Left ventricle myocardium superior (tissue), 1 donor: ENCODE measurements at places on chromosomes 5 and 9.
A peak's percentile ranks its signal among the peaks of the same experiment; 100 is the strongest.

DNA sequence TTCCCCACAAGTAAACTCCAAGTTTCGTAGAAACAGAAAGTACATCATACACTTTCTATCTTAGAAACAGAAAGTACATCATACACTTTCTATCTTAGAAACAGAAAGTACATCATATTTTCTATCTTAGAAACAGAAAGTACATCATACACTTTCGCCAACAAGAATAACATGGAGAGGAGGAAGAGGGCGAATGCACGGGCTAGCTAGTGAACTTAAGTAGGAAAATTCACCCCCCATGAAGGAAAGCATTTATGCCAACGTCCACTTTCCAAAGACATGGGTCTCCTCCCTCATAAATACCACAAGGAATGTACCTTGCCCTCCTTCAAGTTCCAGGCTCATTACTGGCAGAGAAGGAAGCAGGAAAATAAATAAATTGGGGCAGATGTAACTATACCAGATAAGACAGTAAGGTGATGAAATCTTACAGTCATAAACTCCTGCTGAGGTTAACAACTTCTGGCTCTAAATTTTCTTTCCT is 64.7 kb downstream of the FRMD3 start:
- no peak for DNase-seq

- DNase-seq = no peak
These were observed 40.3 kb downstream of the GLDC start for GRCh38 chr9:6605202-6605601.

GRCh38 chr5:148186248-148187003 is 16.4 kb upstream of the SPINK6 start:
- no peak for DNase-seq

- no peak for DNase-seq
These were observed 2.1 kb upstream of the SIT1 start for GRCh38 chr9:35652829-35653209.

GRCh38 chr5:74257645-74258313 is 382.7 kb downstream of the ENC1 start:
- peak; percentile 76 for DNase-seq

- DNase-seq = peak; percentile 93
These were observed 500 bp upstream of the GNAQ start for GRCh38 chr9:78031893-78032729.

DNA sequence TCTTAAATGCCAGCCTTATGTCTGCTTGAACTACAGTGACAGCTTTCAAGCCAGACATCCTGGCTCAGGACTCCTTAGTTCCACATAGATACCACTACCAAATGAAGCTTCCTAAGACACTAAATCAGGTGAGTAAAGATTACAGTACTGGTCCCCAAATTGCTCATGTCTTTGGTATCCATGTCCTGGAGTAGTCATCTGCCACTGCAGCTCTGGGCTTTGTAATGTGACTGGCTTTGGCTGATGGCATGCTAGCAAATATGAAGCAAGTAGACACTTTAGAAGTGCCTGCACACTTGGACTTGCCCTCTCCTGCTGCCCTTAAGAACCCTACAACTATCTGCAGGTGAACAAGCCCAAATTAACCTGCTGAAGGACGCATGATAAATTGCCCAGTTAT is 334.9 kb downstream of the BNC2 start:
- no peak for DNase-seq

DNA sequence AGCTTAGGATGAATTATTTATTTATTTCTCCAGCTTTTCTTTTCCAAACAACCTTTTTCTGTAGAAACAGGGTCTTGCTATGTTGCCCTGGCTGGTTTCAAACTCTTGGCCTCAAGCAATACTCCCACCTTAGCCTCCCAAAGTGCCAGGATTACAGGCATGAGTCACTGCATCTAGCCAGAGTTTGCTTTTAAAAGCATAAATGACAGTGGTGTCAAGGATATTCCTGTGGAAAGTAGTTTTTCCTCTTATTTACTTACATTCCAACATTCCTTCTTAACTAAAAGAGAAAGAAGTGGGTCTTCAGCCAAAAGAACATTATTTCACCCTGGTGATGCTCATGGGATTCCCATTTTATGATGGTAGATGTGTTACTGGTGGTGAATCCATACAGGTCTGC is 62.4 kb downstream of the GRIA1 start:
- DNase-seq = no peak

GRCh38 chr5:120151181-120151580 is 312.9 kb upstream of the PRR16 start:
- DNase-seq = no peak

GRCh38 chr9:73231203-73231602 is 79.5 kb downstream of the ANXA1 start:
- DNase-seq = no peak

GRCh38 chr5:82659115-82659514 is 381.0 kb upstream of the RPS23 start:
- no peak for DNase-seq

GRCh38 chr5:143228597-143229293 is 174.7 kb downstream of the NR3C1 start:
- no peak for DNase-seq

- DNase-seq = no peak
These were observed 151.4 kb downstream of the HSD17B3 start for GRCh38 chr9:96150324-96151227.

GRCh38 chr9:33190021-33190705 is 23.0 kb upstream of the B4GALT1 start:
- no peak for DNase-seq

DNA sequence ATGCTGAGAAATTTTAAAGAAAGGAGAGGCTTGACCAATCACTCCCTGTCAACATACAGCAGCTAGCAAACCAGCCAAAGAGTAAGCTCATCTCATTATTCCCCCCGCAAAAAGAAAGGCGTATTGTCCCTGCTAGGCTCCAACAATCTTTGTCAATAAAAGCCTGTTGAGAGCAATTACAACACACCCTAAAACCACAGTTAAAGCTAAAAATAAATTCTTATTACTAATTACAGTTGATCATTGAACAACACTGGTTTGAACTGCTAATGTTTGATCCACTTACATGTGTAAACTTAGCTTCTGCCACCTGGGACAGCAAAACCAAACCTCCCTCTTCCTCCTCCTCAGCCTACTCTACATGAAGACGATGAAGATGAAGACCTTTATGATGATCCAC is 151.2 kb downstream of the TSSK1B start:
- no peak for DNase-seq

DNA sequence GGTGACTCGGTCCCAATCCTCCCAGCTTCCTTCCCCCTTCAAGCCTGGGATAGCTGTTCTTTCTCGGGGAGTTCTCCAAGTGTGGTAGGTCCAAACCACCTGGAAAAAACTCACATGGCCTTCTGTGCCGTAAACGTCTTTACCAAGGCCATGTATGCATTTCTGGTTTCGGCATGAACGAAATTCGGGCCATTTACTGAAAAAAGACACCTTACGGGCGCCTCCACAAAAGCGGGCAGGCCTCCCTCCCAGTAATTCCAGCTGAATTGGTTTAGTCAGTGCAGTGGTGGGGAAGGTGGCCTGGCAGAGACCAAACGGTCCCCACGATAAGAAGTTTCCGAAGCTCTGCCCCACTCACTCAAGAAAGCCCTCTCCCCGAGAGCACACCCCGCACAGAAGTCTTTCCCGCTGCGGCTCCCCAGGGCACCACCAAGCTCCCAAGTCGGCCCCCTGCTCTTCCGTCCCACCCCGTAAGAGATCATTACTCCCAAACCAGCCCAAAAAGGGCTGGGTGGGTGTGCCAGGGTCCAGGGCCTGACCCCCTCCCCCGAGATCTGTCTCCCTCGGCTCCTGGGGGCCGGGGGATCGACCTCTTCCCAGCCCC is 86.3 kb upstream of the MELK start:
- DNase-seq = peak; percentile 27

DNA sequence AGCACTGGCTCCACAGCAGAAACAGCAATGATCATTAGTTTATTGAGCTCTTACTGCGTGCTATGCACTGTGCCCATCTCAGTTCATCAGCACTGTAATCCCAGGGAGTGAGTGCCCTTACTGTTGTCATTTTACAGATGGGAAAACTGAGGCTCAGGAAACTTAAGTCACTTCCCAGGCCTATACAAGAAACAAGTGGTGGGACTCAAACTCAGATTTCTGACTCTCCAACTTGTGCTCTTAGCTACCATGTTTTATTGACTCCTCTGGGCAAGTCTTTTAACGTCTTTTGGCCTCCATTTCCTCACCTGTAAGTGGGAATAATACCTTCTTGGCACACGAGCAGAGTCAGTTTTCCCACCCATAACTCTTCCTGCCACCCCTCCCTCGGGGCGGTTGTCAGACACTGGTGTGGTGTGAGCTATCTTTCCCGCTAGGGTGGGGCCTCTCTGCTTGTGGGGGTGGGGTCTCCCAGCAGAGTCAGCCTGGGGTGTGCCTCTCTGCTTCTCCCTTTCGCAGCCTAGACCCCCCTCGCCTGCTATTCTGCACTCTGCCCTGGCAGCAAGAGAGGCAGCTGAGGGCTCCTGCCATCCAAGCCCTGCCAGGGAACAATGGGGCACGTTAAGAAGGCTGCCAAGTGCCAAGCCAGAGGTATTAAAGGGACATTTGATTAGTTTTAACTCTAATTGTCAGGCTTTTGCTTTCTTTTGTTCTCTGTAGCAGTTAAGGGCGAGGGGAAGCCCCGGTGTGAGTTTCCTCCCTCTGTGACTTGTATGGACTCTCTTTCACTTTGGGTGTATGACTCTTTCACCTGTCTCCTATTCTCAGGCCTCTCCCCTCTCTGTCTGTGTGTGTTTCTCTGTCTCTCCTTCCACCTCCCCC is 12.1 kb downstream of the GALNT10 start:
- peak; percentile 36 for DNase-seq

- no peak for DNase-seq
These were observed 108.5 kb downstream of the C9orf152 start for GRCh38 chr9:110099236-110100095.

DNA sequence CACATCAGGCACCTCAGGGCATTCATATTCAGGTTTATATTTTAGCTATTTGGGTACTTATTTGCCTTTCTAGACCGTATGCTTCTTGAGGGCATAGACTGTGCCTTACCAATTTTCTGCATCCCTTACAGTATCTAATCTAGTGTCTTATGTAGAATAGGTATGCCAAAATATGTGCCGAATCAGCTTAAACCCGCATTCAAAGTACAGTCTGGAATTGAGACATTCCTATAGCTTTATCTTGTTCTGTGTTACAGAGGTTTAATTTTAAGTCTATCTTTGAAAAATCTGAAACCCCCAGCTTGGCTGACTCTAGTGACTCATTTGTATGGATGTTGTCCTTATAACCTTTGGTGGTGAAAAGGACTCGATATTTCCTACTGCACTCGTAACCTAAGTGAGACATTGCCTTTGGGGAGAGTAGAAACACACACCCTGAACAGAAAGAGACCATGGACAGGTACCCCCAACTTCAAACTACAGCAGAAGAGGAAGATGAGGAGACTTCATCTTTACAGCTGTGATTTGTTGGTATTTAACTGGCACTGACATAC is 27.0 kb upstream of the TMOD1 start:
- DNase-seq = no peak

GRCh38 chr5:136025900-136026299 is 2.9 kb upstream of the TGFBI start:
- peak; percentile 48 for DNase-seq

DNA sequence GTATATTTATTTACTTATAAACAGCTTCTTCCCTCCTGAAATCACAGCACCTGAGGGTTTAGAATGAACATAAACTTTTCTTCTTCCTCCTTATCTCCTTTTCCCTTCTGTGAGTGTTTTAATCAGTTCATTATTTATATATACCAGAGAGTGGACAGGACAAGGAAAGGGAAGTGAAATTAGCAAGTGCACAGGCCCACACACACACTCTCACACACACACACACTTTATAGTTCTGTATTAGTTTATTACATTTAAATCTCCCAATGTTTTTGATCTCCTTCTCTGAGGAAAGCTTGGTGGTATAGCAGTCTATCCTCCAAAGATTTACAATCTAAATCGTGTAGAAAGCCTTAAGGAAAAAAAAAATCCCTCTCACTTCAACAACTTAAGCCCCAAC is 353.5 kb downstream of the NDUFS4 start:
- DNase-seq = no peak

DNA sequence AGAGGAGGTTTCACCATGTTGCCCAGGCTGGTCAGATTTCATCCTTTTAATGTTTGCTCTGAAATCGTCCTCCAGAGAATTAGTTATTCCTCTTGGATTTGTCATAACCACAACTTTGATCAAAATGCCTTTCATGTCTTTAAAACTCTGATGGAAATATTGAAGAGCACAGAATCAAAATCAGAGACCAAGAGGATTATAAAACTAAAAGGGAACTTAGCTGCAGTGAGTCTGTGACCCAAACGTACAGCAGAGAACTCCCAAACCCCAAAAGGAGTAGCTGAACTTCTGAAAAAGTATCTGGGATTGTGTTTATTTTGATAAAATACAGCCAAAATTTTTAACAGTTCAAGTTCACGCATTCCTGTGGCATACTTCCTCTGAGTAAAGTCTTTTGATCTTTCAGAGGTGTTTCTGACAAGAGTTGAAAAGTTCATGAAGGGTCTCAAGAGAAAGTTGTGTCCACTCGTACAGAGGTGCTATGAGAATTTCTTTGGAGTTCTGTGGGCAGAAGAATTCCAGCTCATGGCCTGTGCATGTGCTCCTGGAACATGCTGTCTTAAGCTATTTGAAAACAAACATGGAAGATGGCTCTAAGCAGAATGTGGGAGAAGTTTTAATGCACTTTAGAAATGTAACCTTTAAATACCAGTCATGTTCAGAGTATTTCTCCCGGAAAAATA is 124.0 kb downstream of the ESM1 start:
- DNase-seq = no peak

GRCh38 chr5:132410451-132411303 is 41.2 kb downstream of the SLC22A5 start:
- peak; percentile 93 for DNase-seq
